ENCODE measurements at places on chromosomes 12 and 14.
A peak's percentile ranks its signal among the peaks of the same experiment; 100 is the strongest.

- no peak for DNase-seq
Observed at GRCh38 chr14:73712540-73713180, 1.5 kb downstream of the PNMA1 start.

- no peak for DNase-seq
Observed at GRCh38 chr12:2876431-2877046, 435 bp downstream of the FOXM1 start.

DNA sequence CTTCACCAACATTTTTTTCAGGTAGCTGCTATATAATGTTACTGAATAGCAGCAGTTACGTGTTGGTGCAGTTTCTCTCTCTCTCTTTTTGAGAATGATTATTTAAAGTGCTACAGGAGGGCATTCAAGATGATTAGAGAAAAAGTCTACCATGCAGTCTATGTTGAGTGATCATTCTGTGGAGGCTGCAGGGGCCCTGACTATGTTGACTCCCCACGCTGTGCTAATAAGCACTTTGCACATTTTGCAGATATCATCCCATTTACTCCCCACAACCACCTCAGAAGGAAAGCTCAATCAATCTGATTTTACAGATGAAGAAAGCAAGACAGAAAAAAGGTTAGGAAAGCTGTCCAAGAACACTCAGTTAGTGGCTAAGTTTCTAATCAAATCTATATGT is 87.8 kb downstream of the RTN1 start:
- DNase-seq, result no peak

GRCh38 chr12:1534748-1535147 is 59.6 kb downstream of the FBXL14 start:
- DNase-seq, result no peak

DNA sequence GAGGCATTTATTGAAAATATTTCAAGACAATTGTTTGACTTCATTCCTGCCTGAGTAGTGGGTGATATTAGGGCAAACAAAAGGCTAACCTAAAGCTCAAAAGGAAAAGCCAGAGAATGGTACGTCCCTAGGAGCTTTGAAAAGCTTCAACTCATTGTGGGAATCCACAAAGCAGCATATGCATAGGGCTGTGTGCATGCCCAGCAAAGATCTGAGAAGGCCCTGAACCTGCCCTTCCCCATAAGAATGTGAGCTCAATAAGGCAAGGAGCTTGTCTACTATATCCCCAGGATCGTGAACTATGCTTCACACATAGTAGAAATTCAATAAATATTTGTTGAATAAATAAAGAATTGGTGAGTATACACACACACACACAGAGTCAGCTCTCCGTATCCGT is 19.1 kb upstream of the RAD52 start:
- no peak for DNase-seq

DNA sequence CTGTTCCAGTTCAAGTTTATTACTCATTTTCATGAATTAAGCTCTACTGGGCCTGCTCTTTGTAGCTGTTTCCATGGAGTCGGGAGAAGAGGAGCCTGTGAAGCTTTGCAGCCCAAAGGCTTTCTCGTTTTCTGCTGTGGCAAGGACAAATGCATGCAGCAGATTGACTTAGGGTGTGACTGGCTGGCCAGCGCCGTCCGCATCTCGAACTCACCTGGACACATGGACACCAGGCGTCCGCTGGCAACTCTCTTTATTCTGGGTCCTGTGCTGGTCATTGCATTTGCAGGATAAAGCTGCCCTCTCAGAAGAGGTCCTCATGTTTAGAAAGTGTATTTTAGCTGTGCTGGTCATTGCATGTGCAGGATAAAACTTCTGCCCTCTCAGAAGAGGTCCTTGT is 350.4 kb downstream of the TMEM121 start:
- no peak for DNase-seq

- DNase-seq, result no peak
Observed at GRCh38 chr12:121767525-121768016, 25.9 kb downstream of the RHOF start.

GRCh38 chr12:25824734-25825133 is 133.7 kb upstream of the RASSF8 start:
- DNase-seq, result no peak

DNA sequence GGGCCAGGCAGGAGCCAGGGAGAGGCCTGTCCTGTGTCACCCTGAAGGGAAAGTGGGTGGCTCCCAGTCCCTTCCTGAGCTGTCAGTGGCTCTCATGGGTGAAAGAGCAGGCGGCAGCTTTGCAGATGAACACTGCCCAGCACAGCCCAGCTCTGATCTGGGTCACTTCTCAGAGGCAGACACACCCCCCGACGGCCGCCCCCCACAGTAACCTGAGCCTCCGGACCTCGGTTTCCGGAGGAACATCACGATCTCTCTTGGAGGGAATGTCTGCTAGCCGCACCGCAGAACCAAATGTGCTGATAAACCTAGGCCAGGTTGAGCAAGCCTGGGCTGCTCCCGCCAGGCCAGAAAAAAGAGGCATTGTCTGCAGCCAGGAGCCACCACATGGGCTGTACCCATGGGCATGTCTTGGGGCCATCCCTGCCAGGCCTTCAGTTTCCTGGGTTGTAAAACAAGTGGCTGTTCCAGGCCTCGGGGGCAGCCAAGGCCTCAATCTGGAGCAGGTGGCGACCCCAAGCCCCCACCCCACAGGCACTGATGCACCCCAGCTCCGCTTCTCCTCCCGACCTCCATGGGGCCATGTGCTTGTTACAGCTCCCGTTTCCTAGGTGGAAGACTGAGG is 57.6 kb downstream of the NCOR2 start:
- DNase-seq, result no peak

DNA sequence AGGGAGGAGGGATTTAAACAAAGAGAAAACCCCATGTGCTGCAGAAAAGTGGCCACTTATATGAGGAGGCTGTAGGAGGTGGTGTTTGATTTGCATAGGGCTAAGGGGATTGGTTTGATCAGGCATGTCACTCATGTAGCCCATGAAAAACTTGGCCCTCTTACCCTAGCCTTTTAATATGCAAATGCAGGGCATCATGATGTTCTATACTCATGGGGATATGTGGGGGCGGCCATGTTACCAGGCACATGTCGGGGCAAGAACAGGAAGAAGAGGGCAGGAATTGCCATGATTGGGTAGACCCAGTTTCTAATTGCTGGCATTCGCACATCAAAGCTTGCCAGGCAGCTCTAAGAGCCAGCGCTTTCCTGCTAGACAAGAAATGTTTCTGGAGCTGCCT is 28.8 kb downstream of the KLRK1 start:
- no peak for DNase-seq

DNA sequence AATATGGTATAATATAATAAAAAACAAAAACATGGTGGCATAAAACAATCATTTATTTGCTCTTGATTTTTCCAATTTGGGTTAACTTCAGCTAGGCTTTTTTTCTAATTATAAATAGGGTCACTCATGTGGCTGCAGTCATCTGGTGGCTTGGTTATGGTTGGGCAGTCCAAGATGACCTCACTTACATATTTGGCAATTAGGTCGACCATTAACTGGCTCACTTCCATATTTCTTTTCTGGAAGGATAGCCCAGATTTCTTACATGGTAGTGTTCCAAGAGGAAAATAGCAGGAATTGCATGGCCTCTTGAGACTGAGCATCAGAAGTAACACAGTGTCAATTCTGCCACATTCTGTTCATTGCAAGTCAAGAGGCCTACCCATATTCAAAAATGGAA is 153.4 kb downstream of the FUT8 start:
- DNase-seq, result no peak

DNA sequence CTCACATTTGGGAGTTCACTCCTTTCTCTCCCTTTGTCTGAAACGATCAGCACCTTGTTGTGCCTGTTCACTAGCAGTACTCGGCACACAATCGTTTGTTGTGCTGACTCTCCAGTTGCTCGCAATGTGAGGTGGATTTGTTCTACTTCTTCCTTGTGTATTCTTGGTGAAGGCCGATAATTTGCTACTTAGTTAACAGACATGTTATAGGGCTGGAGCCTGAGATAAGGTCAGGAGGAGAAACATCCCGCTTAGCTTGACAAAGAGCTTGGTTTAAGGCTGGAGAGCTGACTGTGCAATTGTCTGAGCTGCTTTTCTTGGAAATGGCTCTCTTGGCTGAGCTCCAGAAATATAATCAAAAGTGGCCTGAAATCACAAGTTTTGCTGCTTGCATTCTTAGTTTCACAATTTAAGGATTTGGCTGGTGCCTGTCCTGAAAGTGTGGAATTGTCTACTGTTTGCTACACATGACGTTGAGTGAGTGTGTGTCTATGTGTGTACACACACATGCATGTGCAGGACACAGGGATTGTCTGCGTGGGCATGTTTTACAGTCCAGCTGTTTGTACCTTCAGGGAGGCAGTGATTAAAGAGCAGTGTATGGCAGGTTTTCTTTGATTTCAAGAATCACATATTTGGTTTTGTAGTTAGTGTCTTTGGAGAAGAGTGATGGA is 77.7 kb downstream of the ARF6 start:
- DNase-seq, result no peak

DNA sequence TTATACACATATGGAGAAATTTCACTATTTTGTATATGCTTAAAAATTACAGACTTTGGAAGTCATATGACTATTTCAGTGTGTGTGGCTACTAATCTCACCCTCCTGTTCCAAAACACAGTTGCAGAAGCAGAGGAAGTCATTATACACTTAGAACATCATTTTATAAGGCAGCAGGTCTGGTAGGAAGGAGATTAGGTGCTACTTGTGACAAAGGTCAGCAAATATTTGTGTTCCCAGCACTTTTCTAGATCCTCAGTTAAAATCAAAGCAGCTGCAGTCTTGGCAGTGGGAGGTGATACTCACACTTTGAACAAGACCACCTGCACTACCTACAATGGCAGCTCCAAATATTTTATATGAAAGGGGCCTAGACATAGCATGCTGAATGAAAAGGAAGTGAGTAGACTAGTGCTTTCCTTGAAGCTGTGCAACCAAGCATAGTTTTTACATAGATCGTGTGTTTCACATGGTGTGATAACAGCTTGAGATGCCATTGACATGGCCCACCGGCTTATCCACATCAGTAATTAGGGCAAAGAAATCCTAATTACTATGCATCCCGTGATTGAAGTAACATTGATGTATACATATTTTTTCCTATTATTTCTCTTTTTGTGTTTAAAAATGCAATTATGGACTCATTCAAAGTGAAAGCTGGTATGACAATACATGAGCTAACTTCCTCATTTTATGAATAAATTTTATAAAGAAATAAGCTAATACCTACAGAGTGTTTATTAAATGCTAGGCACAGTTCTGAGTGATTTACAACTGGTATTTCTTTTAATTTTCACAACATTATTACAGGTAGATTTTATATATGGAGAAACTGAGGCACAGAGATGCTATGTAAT is 5.3 kb downstream of the GYS2 start:
- DNase-seq, result no peak

DNA sequence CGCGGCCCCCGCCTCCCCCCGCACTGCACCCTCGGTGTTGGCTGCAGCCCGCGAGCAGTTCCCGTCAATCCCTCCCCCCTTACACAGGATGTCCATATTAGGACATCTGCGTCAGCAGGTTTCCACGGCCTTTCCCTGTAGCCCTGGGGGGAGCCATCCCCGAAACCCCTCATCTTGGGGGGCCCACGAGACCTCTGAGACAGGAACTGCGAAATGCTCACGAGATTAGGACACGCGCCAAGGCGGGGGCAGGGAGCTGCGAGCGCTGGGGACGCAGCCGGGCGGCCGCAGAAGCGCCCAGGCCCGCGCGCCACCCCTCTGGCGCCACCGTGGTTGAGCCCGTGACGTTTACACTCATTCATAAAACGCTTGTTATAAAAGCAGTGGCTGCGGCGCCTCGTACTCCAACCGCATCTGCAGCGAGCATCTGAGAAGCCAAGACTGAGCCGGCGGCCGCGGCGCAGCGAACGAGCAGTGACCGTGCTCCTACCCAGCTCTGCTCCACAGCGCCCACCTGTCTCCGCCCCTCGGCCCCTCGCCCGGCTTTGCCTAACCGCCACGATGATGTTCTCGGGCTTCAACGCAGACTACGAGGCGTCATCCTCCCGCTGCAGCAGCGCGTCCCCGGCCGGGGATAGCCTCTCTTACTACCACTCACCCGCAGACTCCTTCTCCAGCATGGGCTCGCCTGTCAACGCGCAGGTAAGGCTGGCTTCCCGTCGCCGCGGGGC is at the start of gene FOS:
Gene FOS, plus strand, starts transcription at position 407 of the 731 bp plus-strand sequence. Its CDS starts 155 bp downstream, at position 562.
- DNase-seq, result peak; percentile 84

- DNase-seq, result no peak
Observed at GRCh38 chr12:66296176-66296683, 6.1 kb upstream of the HELB start.

DNA sequence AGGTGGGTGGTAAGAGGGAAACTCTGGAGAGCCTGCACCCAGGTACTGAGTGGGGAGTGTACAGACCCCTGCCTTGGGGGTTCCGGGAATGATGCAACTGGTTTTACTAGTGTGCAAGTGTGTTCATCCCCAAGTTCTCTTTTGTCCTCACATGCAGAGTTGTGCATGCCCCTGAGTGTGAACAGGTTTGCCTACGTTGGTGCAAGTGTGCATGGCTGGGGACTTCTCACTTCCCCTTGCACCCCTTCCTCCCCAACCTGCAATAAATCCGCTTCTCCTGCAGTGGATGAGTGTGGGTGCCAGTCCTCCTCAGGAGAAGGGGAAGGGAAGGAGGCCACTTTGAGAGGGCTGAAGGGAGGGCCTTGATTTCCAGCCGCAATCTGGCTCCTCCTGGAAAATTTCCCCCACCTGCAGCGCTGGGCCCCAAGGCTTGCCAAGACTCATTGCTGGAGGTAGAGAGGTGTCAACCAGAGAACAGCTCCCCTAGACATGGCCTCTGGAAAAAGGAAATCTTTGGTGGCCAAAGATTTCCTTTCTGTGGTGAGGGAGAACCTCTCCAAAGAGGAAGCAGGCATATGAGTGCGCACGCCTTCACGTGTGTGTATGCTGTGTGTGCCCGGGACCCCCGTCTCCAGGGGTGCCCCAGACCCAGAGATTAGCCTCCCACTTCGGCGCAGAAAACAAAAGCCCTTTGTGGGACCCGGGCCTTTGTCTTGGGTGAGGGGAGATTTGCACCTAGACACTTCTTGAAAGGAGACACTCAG is 5.5 kb downstream of the AQP2 start:
- DNase-seq, result no peak

GRCh38 chr12:112446008-112446725 is 27.4 kb downstream of the PTPN11 start:
- no peak for DNase-seq

DNA sequence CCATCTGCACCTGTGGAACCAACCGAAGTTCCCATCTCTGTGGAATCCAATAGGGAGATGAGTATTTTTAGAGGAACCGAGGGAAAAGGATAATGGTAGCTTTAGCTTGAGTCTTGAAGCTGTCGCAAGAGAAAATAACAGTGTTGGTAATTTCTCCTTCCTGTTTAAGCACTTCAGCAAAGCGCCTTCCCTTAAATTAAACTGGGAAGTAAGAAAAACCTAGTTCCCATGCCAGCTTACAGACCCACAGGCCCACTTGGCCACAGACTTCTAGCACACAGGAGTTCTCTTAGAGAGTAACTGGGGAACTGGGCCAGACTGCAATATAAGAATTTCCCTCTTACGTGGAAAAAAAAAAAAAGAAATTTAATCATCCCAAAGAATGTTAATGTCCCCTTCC is 223.8 kb downstream of the EFCAB11 start:
- no peak for DNase-seq

DNA sequence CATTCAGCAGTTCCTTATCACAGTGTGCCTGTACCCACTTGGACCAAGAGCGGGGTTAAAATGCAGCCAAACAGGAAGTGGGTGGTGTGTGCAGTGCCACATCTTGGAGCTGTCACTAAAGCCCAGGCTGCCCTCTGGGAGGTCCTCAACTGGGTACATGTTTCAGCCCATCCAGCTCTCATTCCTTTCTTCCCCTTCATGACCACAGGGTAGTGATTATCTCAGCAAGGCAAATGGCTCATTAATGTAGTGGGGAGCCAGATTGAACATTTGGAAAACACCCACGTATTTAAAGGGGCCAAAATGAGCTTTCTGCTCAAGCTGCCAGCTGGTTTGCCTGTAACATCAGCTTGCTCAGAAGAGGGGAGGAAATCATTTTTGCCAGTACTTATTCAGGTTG is 210.8 kb upstream of the BTG1 start:
- DNase-seq, result no peak
